ENCODE measurements at places on chromosomes 3 and 15.
A peak's percentile ranks its signal among the peaks of the same experiment; 100 is the strongest.

GRCh38 chr3:124843506-124844177 is 43.5 kb downstream of the ITGB5 start:
- peak overlapping the region; percentile 88 for H3K27ac ChIP-seq
- H3K27me3 ChIP-seq, result no peaks in the 10 kb centered on the region
- DNase-seq, result no peak
- peaks cover 22% of the 10 kb centered on the region for H3K36me3 ChIP-seq

- peak overlapping the region; percentile 76 for H3K27ac ChIP-seq
- H3K4me1 ChIP-seq, result peaks cover 39% of the 10 kb centered on the region
- no peaks in the 10 kb centered on the region for H3K27me3 ChIP-seq
- peak; percentile 71 for DNase-seq
- H3K36me3 ChIP-seq, result no peaks in the 10 kb centered on the region
Observed at GRCh38 chr3:186360779-186361178, 1.3 kb downstream of the DGKG start.

DNA sequence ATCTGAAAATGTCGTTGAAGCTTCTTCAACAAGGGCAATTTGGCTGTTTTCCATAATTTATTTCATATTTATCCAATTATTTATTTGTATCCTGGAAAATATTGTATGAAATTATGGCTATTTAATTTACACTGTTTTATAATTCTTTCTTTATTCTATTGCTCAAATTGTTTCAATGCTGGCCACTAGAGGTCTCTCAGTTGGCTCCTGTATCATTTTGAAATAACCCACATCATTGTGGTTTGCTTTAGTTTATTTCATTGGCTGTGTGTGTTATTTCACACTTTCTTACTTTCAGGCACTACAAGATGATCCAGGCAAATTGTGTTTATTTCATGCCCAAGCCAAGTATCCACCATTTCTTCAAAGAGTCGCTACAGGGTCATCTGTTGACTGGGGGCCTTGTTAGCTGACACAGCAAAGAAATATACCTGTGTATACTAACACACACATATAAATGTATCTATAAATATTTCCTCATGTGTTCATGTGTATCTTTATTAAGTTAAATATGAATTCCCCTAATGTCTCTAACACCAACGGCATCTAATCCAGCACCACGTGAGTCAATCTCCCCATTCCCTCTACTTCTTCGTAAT is 86.2 kb downstream of the NPAP1 start:
- H3K4me3 ChIP-seq, result no peak overlapping the region
- no peak overlapping the region for H3K27ac ChIP-seq
- no peaks in the 10 kb centered on the region for H3K27me3 ChIP-seq
- no peak for DNase-seq
- H3K36me3 ChIP-seq, result no peaks in the 10 kb centered on the region

DNA sequence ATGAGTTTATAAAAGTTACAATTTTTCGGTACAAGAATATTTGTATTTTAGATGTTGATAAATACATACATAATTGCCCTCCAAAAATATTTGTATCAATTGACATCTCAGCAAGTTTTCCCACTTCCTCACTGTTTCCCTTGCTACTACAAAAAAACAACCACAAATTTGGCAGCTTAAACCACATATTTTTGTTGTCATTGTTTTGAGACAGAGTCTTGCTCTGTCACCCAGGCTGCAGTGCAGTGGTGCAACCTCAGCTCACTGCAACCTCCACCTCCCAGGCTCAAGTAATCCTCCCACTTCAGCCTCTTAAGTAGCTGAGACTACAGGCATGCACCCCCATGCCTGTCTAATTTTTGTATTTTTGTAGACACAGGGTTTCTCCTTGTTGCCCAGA is 162.8 kb upstream of the RARB start:
- no peak overlapping the region for H3K27ac ChIP-seq
- DNase-seq, result no peak
- no peak overlapping the region for H3K4me3 ChIP-seq
- H3K36me3 ChIP-seq, result no peaks in the 10 kb centered on the region
- no peaks in the 10 kb centered on the region for H3K27me3 ChIP-seq

DNA sequence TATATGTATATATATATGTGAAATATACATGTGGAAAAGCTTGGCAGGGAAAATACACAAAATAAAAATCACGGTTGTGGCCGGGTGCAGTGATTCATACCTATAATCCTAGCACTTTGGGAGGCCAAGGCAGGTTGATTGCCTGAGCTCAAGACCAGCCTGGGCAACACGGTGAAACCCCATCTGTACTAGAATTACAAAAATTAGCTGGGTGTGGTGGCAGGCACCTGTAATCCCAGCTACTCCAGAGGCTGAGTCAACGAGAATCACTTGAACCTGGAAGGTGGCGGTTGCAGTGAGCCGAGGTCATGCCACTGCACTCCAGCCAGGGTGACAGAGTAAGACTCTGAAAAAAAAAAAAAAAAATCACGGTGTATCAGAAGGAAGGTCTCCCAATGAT is 20.8 kb upstream of the ARHGEF3 start:
- no peak overlapping the region for H3K27ac ChIP-seq
- no peak for DNase-seq
- H3K27me3 ChIP-seq, result no peaks in the 10 kb centered on the region
- H3K4me3 ChIP-seq, result no peak overlapping the region
- H3K4me1 ChIP-seq, result no peaks in the 10 kb centered on the region

DNA sequence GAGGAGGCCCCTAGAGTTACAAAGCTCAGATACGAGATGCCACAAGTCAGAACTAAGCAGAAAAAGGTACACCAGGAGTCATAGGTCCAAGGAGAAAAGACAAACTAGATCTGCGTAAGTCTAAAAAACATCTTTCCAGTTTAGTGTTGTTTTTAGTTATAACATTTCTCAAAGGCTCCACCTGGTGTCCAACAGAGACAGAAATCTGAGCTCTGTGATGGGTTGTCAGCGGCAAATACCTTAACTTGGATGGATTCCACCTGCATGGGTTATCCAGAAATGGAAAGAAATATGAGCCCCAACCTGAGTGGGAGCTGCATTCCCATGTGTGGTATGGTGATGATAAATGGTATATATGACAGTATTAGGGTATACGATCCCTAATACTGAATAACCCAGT is 238.6 kb upstream of the CHRM5 start:
- no peaks in the 10 kb centered on the region for H3K27me3 ChIP-seq
- no peak overlapping the region for H3K27ac ChIP-seq
- H3K4me3 ChIP-seq, result no peak overlapping the region
- no peak for DNase-seq
- peaks cover 19% of the 10 kb centered on the region for H3K36me3 ChIP-seq

DNA sequence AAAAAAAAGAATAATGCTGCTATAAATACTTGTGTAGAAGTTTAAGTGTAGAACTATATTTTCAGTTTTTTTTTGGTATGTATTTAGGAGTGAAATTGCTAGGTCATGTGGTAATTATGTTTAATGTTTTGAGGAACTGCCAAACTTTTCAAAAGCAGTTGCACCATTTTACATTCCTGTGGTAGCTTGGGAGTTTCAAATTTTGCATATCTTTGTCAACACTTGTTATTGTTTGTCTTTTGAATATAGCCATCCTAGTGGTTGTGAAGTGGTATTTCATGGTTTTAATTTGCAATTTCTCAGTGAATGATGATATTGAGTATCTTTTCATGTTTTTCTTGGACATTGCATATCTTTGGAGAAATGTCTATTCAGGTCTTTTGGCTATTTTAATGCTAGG is 30.4 kb downstream of the SKIL start:
- H3K36me3 ChIP-seq, result peaks cover 67% of the 10 kb centered on the region
- peaks cover 7% of the 10 kb centered on the region for H3K4me1 ChIP-seq
- H3K27ac ChIP-seq, result no peak overlapping the region
- no peak for DNase-seq
- no peaks in the 10 kb centered on the region for H3K27me3 ChIP-seq

DNA sequence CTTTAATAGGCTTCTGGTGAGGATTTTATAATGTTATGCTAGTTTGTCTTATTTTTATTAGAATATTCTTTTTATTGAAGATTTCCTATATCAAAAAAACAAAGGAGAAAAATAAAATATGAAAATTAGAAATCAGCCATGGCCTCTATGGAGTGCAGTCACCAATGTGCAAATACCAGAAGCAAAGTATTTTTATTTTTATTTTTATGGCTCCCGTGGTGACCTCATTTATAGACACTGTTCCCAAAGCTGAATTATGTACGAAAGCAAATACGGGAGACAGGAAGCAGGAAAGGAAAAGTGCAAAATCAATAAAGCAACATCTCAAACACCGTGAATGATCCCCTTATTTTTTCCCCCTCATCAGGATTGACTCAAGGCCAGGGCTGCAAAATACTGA is 35.1 kb downstream of the DAZL start:
- no peaks in the 10 kb centered on the region for H3K36me3 ChIP-seq
- no peaks in the 10 kb centered on the region for H3K27me3 ChIP-seq
- H3K27ac ChIP-seq, result no peak overlapping the region
- no peak for DNase-seq

DNA sequence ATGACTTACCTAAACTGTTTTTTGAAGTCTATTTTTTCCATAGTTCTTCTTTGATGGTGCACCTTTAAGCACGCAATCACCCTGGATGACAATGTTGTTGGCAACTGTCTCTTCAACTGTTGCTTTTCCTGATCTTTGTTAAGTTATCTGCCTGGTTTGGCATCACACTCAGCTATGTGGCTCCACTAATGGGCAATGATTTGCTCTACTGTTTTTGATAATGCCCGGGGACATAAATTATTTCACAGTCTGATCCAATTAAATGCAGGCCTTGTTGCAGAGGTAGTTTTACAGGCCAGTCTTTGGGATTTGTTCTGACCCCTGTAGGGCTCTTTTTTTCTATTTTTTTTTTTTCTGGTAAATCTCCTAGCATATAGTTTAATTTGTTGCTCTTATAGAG is 436.3 kb downstream of the ZNF385D start:
- no peak for DNase-seq
- no peaks in the 10 kb centered on the region for H3K27me3 ChIP-seq
- no peak overlapping the region for H3K4me3 ChIP-seq
- H3K4me1 ChIP-seq, result no peaks in the 10 kb centered on the region
- H3K27ac ChIP-seq, result no peak overlapping the region

GRCh38 chr3:185534511-185534910 is 17.9 kb downstream of the LIPH start:
- no peaks in the 10 kb centered on the region for H3K4me1 ChIP-seq
- DNase-seq, result no peak
- no peaks in the 10 kb centered on the region for H3K27me3 ChIP-seq
- no peak overlapping the region for H3K4me3 ChIP-seq

DNA sequence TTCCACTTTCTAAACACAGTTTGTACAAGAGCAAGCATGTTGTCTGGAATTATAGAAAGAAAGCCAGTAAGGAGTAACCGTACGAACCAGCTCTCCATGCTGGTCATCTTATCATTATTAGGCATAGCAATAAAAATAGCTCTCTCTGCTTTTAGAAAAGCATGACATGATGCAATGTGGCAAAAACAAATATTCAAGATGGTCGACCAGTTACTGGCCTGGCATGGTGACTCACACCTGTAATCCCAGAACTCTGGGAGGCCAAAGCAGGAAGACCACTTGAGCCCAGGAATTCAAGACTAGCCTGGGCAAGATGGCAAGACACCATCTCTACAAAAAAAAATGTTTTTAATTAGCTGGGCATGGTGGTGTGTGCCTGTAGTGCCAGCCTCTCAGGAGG is 2.6 kb upstream of the MAP4 start:
- H3K36me3 ChIP-seq, result no peaks in the 10 kb centered on the region
- H3K27me3 ChIP-seq, result no peaks in the 10 kb centered on the region
- H3K27ac ChIP-seq, result peak overlapping the region; percentile 63
- peaks cover 38% of the 10 kb centered on the region for H3K4me1 ChIP-seq

- peaks cover 6% of the 10 kb centered on the region for H3K4me1 ChIP-seq
- DNase-seq, result peak; percentile 86
- no peak overlapping the region for H3K4me3 ChIP-seq
- H3K27me3 ChIP-seq, result no peaks in the 10 kb centered on the region
- peak overlapping the region; percentile 6 for H3K27ac ChIP-seq
Observed at GRCh38 chr3:136343873-136344555, 93.9 kb downstream of the PCCB start.

GRCh38 chr3:187746442-187747281 is 1.4 kb upstream of the BCL6 start:
- H3K27me3 ChIP-seq, result no peaks in the 10 kb centered on the region
- H3K27ac ChIP-seq, result peak overlapping the region; percentile 93
- no peak for DNase-seq

- H3K36me3 ChIP-seq, result no peaks in the 10 kb centered on the region
- no peak for DNase-seq
- H3K4me1 ChIP-seq, result no peaks in the 10 kb centered on the region
- no peaks in the 10 kb centered on the region for H3K27me3 ChIP-seq
Observed at GRCh38 chr3:25520926-25521559, 93.0 kb downstream of the RARB start.

- peaks cover 68% of the 10 kb centered on the region for H3K4me1 ChIP-seq
- peak overlapping the region; percentile 92 for H3K27ac ChIP-seq
- no peaks in the 10 kb centered on the region for H3K36me3 ChIP-seq
- H3K27me3 ChIP-seq, result no peaks in the 10 kb centered on the region
- H3K4me3 ChIP-seq, result peak overlapping the region; percentile 48
Observed at GRCh38 chr15:92833493-92834271, 66.4 kb upstream of the CHD2 start.

DNA sequence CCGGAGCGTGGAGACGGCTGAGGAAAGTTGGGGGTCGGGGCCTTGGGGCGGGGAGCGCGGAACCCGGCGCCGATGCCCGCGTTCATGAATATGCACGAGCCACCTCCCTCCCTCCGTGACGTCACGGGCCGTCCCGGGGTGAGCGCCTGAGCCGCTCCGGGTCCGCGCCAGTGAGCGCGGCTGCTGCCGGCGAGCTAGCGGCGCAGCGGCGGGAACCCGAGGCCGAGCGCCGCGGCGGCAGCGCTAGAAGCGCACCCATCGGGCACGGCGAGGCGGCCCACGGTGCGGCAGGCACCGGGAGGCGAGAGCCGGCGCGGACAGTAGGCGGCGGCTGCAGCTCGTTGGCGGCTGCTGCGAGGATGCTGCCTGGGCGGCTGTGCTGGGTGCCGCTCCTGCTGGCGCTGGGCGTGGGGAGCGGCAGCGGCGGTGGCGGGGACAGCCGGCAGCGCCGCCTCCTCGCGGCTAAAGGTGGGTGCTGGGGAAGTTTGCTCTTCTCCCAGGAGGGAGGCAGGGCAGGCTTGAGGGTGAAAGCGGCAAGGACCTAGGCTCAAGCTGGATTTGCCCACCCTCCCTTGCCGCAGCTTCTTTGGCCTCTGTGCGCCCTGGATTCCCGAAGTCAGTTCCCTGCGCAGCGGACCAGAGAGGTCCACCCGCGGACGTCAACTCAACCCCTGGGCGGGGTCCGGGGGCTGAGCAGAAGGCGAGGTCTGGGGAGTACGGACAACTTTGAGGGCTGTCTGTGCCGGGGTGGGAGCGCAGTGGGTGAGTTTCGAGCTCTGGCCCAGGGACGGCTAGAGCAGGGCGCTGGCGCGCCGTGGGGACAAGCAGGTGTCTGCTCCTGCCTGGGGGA is at the start of gene CLSTN2:
Gene CLSTN2 (plus strand): TSS at position 170 of the 850 bp plus-strand sequence.
- H3K36me3 ChIP-seq, result no peaks in the 10 kb centered on the region
- no peaks in the 10 kb centered on the region for H3K27me3 ChIP-seq
- peak within 1 kb of the TSS; percentile 47 for H3K4me3 ChIP-seq
- no peak within 1 kb of the TSS for H3K27ac ChIP-seq

DNA sequence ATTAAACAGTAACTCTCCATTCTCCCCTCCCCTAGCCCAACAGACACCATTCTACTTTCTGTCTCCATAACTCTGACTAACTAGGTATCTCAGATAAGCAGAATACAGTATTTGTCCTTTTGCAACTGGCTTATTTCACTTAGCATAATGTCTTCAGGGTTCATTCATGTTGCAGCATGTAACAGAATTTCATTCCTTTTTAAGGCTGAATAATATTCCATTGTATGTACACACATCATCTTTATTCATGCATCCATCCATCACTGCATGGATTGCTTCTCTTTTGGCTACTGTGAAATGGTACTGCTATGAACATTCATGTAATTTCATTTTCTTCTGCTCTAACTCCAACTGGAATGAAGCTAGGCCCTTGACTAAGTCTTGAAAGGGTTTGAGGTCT is 2.0 kb upstream of the PTPN23 start:
- no peaks in the 10 kb centered on the region for H3K27me3 ChIP-seq
- DNase-seq, result no peak
- no peak overlapping the region for H3K4me3 ChIP-seq
- peaks cover 17% of the 10 kb centered on the region for H3K4me1 ChIP-seq
- H3K36me3 ChIP-seq, result no peaks in the 10 kb centered on the region

Measured in tibial artery (tissue), 4 donors.